NCI-H526 treated with DMSO at 0.1 percent for 48 hours (cell line): ENCODE measurements at places on chromosomes 6 and 20.

DNA sequence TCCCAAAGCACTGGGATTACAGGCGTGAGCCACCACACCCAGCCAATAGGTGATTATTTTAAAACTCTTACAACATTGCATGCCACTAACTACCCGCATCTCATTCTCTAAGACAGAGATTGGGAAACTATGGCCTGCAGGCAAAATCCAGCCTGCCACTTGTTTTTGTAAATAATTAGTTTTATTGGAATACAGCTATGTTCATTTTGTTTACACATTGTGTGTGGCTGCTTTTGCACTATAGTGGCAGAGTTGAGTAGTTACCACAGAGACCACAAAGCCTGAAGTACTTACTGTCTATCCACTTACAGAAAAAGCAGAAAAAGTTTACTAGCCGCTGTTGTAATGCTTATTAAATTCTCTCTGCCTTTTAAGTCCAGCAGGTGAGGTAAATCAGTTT lies 16.4 kb upstream of the PKIG start:
- DNase-seq = no peak

- DNase-seq = no peak
Measured at GRCh38 chr6:104896914-104897313, 37.2 kb upstream of the HACE1 start.

DNA sequence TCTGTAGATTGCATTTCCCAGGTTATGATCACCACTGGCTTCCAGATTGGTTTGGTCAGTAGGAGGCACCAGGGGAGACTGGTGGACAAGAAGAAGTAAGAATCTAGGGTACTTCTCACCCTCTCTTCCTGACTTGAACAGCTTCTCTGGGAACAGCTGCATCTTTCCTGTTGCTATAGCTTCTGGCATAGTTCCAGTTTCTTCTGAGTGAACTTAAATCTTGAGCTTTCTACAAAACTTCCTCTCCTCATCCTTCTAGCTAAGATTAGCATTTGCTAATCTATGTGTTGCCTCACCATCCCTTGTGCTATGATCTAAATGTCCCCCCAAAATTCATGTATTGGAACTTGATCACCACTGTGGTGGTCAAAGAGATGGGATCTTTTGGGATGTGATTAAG lies 724.6 kb downstream of the UTRN start:
- no peak for DNase-seq

- DNase-seq = no peak
Measured at GRCh38 chr20:58993332-58994248, 12.5 kb downstream of the NELFCD start.

DNA sequence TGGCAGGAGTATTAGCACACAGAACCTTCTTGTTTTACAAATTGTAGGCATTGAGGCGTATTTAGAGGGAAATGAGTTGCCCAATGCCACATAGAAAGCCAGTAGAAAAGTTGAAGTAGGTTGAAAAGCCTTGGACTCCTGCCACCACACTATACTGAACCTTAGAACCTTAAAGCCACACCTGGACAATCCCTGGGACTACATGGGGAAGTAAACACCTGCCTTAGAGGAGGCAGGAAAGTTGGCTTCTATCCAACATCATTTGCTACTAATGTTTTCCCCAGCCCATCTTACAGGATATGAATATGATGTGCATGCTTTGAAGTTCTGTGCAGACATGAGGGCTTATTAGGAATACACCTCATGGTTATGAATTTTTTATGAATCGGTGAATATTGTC lies 5.3 kb upstream of the EPPIN start:
- DNase-seq = no peak

DNA sequence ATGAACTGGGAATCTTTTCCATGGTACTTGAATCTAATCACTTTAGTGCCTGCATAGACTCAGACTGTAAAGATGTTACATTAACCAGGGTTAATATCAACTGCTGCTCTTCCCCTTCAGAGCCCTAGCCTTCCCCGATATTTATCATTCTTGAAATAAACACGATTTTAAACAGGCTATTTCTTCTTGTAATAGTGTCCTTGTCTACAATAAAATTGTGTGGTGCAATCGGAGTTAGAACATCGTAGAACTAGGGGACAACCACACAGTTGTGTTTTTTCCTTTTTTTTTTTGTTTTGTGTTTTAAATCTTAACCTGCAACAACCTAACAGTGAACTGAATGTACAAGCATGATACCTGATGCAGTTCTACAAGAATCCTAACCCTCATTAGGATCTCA lies 4.5 kb downstream of the GJA1 start:
- no peak for DNase-seq

- DNase-seq = no peak
Measured at GRCh38 chr6:50030350-50030749, 8.6 kb upstream of the DEFB110 start.

DNA sequence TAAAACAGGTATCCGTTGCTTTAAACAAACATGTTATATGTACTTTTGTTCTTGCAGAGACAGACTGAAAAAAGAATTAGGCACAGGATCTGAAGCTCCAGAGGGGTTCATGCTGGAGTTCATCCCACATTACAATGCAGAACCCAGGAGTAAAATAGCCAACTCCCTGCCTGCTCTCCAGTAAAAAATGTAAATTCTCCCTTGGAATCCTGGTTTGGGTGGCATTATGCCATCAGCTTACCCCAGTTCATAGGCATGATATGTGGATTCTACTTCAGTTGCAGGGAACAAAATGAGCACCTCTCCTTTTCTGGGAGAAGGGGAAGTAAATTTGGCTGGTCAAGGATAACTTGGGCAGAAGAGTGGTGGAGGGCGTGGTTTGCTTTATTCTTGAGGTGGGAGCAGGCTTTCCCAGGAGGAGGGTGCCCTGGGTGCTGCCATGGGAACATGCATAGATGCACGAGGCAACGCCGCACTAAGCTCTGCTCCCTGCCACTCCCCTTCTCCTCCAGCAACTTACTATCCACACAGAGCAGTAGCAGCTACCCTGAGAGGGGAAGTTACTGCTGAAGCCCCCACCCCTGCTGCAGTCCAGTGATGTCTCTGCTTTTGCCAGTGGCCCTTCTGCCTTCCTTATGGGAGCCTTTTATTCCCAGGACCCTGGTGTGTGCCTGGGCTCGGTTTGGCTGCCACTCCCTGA lies 71.6 kb upstream of the GLP1R start:
- DNase-seq = no peak

GRCh38 chr20:4563031-4563430 lies 158.7 kb upstream of the PRND start:
- no peak for DNase-seq

DNA sequence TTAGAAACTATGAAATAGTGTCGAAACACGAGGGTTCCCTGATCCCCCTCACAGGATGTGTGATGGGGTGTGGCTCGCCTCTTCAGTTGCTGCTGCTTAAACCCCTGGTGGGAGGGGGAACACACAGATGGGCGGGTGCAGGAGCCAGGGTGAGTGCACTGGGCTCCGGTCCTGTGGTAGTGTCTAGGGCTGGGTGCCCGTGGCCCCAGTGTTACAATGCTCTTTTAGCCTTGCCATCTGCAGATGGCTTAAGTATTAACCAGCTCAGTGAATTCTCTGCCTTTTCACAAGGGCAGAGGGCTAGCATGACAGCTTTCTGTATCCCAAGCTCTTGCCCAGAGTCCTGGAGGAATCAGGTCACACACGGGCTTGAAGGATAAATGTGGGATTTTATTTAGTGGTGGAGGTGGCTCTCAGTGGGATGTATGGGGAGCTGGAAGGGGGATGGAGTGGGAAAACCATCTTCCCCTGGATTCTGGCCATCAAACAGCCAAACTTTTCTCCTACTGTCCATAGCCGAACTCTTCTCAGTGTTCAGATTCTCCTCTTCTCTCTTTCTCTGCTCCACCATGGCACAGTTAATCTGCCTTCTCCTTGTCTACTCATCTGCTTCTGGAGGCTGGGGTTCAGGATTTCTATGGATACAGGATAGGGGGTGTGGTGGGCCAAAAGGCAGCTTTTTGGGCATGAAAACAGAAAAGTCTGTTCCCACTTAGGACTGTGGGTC lies 659.0 kb downstream of the EPM2A start:
- DNase-seq = no peak
